ENCODE measurements at places on chromosomes 6 and 20.

DNA sequence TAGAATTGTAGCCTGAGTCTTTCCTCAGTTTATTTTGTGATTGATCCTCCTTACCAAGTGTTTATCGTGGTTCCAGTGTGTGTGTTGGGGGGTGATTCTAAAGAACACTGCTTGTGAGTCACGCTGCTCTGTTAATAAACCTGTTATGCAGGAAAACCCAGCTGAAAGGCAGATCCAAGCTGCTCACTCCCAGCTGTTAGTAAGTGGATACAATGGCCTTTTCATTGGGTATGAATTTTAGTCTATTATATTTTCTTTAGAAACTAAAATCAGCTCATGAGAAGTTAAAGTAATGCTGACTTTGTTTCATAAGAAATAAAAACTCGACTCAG, 12.2 kb upstream of the DSTN start:
- DNase-seq, result no peak

DNA sequence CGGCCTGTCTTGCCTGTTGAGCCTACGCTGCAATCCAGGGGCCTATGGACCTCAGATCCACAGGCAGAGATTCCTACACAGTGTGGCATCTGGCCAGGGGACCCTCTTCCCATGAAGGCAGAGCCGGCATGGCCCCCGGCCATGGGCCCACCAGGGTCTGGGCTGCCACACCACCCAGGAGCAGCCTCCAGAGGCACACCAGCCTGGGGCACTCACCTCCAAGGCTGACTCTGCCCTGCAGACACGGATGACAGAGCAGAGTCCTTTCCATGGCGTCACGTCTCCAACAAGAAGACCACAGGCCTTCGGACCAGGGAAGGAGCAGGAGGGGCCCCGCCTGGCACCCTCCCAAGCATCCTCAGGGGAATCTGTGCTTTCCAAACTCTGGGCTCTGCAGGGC, 3.5 kb upstream of the HRH3 start:
- DNase-seq, result no peak

GRCh38 chr6:166940643-166941068, 15.7 kb downstream of the RNASET2 start:
- no peak for DNase-seq

GRCh38 chr6:148523048-148523447, 180.4 kb downstream of the SASH1 start:
- no peak for DNase-seq

DNA sequence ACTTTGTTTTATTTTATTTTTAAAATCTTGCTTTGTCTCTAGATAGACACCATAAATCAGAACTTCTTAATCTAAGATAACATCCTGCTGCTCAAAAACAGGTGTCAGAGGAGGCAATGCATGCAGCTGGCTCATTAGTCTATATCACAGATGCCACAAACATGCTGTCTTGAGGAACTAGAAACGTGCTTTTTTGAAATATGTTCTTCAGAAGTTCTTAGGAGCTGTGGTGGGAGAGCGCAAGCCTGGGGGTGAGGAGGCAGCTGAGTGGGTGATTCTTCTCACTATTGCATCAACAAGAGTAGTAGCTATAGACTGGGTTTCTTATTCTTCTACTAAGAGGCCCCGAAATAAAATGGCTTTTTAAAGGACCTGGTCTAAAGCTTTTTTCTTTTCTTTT, 23.4 kb downstream of the IL22RA2 start:
- no peak for DNase-seq

All from CD4-positive, alpha-beta T cell treated with Interleukin-4 for 4 hours (primary cell).